ENCODE measurements at places on chromosomes 1 and 21.

DNA sequence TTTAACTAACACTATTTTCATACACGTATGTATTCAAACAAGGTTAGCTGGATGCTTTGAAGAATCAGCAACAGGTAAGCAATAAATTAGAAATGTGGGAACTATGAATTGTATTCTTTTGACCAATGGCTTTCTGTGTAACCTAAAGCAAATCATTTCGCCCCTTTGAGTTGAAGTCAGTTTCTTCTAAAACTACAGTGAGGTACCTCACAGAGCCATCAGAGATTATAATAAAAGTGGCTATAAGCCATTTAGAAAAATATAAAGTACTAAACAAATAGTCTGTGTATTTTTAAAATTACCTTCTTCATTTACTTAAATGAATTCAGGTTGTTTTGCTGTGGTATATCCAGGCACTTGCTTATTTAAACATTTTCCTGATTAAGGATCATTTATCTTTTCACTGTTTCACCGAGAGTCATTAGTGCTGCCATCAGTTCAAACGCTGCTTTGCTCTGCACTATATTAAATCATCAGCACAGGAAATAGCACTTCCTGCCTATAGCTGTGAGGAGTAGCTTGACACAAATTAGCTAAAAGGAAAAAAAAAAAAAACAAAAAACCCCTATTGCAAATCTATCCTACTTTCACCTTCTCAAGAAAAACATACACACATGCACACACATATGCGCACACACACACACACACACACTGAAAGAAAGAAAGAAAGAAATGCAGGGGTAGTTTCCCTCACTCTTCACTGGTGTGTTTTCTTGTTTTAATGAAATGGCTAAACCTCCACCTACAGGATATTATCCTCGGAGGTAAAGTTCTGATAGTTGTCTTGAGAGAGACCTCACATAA is 39.8 kb upstream of the C1orf105 start:
- no peak for DNase-seq

GRCh38 chr1:202571719-202572339 is 138.4 kb downstream of the SYT2 start:
- DNase-seq, result no peak

GRCh38 chr21:36854391-36854790 is 112.1 kb downstream of the HLCS start:
- DNase-seq, result no peak

DNA sequence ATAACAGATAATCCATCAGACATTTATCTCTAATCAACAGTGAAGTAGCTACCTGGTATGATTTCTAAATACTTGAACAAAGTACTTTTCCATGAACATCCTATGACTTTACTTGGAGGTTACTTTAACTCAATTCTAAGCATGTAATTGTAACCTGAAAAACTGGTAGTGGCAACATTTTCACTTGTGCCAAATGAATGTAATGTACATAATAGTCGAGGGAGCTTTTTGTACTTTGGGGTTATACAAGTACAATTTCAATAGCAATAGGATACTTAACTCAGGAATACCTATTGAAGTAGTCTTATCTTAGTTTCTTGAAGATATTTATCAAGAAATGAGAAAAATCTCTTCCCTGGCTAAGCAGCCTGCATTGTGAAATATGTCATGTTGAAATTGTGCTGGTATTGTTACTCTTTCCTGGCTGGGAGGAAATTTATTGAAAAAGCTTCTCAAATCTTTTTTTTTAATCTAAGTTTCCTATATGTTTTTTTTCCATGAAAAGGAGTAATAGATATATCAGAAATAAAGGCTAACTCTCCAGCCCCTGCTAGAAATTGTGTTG is 33.7 kb upstream of the CACYBP start:
- DNase-seq, result no peak

GRCh38 chr1:112335351-112335750 is 60.7 kb upstream of the CTTNBP2NL start:
- DNase-seq, result no peak

- no peak for DNase-seq
These were observed 288.0 kb downstream of the NFIA start for GRCh38 chr1:61370177-61370912.
